Amniotic stem cell (primary cell): ENCODE measurements at places on chromosomes 6 and 20.

DNA sequence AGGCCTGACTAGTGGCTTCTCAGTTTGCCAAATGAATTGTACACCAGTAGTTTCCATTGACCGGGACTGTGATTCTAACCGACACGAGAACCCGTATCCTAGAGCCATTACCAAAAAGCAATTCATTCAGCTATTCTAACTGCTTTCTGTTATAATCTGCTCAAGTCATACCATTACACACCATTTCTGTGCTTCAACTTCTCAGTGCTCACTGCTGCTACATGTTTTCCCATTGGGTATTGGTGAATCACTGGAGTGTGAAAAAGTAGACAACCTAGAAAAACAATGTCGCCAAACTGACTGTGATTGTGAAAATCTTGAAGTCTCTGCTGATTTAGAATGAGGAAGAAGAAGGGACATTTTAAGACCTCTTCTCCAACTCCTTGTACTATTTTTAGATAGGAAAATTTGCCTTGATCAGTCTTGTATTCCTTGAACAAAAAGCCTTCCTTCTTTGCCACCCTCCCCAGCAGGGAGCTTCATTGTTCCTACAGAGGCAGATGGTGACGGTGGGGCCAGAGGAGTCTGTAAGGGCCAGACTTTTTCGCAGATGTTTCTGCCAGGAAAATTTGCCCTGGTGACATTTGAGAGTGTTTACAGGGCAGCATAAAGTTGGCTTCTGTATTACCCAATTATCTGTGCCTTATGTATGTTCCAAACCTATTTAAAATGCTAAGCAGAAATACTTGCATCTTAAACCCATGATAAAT is 31.7 kb upstream of the MAP3K4 start:
- DNase-seq: no peak

- DNase-seq: no peak
These were observed 46.3 kb upstream of the SCRT2 start for GRCh38 chr20:721876-722275.

- DNase-seq: no peak
These were observed 122.6 kb downstream of the BTBD3 start for GRCh38 chr20:12040261-12040660.

DNA sequence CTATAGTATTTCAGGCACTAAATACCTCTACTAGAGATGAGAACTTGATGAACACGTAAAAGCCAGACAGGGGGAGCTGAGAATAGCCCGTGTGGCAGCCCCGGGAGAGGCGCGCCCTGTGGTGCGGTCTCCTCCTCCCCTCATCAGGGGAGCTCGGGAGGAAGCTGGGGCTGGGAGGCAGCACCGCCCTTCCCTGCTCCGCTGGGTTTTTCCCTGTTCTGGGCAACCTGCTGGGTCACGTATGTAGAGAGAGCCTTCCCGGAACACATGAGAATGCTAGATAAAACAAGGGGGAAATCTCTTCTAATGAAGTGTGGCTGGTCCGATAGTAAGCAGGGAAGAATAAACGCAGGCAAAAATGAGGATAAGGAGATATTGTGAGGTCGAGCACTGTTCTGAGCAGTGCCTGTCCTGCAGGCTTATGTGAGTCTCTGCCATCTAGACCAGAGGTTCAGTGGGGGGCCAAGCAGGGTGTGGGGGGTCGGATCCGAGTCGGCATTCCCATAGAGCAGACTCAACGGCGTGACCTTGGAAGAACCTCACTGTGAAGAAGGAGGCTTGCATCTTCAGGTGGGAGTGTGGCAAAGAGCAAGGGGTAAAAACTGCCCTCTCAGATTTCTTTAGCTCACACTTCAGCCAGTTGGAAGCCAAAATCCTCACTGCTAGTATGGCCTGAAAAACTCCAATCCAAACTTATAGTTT is 13.4 kb upstream of the RPS6KA2 start:
- no peak for DNase-seq

DNA sequence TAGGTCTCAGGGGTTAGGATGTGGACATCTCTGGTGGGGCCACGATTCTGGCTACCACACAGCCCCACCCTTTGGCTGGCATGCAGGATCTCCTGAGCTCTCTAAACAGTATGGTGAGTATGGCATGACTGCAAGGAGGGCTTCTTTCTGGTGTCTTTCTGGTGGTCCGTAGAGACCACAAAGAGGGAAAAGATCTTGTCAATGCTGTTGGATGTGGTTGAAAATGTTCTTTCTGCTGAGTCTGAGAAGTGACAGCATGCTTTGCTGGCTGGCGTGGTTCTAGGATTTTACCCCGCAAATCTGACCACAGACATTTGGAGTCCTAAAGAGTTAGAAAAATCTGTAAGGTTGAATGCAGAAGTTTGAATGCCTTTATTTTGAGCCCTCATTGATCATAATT is 474.9 kb upstream of the CHD6 start:
- DNase-seq: no peak

GRCh38 chr6:156413154-156413553 is 364.0 kb upstream of the ARID1B start:
- DNase-seq: no peak

DNA sequence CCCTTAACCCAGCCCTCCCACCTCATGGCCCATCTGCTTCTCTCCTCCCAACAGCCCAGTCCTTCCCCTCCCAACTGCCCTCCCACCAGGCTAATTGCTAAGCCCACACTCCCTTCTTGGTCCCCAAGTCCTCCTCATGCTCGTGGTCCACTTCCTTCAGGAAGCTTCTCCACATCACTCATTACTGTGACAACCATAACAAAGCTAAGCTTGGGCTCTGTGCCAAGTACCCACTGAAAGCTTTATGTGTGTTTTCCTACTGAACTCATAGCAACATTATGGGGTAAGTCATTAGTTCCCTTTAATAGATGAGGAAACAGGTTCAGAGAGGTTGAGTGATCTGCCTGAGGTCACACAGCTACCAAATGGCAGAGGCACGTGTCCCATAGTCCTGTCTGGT is 16.2 kb downstream of the FRS3 start:
- no peak for DNase-seq

DNA sequence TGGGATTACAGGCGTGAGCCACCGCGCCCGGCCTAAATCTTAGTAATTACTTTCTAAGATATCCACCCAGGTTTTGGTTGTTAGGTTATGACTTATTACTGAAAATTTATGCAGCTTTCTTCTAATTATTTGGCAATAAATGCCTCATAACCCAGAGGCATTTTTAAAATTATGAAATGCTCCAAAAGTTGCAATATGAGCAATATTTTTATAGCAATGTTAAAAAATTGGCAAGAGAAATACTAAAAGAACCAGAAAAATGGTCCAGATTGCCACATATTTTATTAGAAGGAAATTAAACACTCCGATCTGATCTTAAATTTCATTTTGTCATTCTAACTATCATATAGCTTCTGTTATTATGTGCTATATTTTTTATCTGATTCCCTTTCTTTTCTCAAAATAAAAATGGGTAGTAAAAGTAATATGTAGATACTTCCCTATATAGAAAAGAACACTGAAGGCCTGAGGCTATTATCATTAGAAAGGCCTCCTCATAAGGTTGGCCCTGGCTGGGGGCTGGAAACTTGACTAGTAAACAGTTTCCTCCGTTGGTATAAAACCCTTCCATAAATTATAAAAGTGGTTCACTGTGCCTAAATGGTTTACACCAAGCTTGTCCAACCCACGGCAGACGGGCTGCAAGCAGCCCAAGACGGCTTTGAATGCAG is 22.1 kb downstream of the BLOC1S5 start:
- no peak for DNase-seq
